ENCODE measurements at places on chromosomes 2 and 18.

DNA sequence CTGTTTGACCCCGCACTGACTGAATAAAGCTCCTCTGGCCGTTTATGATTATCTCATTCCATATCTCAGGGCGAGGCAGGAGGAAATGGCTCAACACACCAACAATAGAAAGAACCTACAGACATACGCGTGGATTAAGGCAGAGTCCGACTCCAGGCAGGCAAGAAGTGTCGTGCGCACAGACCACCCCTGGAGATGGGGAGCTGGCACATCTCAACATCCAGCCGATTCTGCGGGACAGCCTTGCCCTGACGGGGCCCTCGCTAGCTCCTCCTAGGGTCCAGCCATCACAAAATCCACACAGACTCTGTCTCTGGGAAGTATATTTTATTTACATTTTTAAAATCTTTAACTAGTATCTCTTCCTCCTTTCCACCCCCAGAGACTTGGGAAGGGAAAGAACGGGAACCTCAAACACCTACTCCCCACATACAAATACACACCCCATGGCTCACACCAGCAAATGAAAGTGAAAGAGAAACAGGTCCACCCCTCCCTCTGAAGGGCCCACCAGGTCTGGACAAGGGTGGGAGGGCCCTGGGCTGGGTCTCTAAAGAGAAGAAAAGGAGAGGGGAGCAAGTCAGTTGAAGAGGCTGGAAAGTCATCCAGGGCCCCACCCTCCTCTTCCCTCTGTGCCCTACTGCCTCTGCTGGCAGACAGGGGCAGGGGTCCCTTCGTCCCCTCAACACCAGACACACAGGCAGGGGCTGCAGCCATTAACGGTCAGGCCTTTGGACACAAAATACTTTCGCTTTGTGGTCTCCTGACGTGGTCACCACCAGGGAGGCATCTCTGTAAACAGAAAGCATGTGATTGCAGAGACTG lies 3.2 kb downstream of the GPBAR1 start:
- no peak for DNase-seq

DNA sequence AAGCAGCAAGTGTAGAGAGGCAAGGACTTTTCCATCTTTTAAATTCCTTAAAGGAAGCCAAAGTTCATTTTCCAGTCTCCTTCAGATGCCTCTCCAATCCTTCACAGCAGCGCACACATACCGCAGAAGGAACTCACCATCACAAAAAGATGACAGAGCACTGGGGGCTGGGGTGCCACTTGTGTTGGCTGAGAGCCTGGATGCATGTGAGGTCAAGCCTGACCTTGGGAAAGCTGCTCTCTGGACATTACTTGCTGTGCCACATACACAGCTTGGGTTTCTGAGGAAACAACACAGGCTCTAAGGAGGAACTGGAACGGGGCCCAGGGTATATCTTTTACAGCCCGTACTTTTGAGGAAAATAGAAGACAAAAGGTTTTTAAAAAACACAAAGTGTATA lies 364.3 kb upstream of the MEX3C start:
- DNase-seq = no peak

DNA sequence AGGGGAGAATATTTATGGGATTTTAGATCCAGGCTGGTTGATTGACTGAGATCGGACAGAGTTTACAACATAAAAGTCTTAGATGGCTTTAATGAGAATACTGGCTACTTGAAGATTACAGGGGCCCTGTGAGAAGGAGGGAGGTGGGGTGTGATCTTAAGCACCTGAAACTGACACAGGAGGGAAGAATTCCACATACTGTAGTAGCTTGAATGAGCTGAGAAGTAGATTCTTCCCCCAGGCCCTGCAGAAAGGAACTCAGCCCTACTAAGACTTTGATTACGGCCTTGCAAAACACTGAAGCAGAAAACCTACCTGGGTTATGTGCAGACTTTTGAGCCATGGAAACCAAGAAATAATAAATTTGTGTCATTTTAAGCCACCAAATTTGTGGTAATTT lies 1062.9 kb upstream of the GYPC start:
- DNase-seq = no peak

DNA sequence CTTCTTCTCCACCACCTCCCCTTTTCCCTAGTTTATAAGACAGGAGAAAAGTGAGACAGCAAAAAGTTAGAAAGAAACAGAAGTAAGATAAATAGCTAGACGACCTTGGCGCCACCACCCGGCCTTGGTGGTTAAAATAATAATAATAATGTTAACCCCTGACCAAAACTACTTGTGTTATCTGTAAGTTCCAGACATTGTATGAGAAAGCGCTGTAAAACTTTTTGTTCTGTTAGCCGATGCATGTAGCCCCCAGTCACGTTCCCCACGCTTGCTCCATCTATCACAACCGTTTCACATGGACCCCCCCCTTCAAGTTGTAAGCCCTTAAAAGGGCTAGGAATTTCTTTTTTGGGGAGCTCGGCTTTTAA lies 1.5 kb upstream of the BUB1 start:
- DNase-seq = peak; percentile 62

DNA sequence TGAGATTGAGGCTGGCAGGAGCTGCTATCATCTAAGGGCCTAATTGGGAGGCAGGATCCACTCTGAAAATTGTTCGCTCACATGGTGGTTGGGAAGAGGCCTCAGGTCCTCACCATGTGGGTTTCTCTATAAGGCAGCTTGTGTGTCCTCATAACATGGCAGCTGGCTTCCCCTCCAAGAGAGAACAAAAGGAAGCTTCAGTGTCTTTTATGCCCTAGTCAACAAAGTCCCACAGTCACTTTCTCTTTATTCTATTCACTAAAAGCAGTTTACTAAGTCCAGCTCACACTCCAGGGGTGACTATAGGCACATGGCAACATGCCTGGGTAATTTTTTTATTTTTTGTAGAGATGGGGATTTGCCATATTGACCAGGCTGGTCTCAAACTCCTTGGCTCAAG lies 5.8 kb upstream of the ITGAV start:
- no peak for DNase-seq

All from hematopoietic multipotent progenitor cell treated with erythropoietin and hydrocortisone succinate and interleukin-3 and kit ligand, for 15 days (in vitro differentiated cells).